NCI-H2081 treated with DMSO at 0.1 percent for 48 hours (cell line): ENCODE measurements at places on chromosomes 1 and 21.

DNA sequence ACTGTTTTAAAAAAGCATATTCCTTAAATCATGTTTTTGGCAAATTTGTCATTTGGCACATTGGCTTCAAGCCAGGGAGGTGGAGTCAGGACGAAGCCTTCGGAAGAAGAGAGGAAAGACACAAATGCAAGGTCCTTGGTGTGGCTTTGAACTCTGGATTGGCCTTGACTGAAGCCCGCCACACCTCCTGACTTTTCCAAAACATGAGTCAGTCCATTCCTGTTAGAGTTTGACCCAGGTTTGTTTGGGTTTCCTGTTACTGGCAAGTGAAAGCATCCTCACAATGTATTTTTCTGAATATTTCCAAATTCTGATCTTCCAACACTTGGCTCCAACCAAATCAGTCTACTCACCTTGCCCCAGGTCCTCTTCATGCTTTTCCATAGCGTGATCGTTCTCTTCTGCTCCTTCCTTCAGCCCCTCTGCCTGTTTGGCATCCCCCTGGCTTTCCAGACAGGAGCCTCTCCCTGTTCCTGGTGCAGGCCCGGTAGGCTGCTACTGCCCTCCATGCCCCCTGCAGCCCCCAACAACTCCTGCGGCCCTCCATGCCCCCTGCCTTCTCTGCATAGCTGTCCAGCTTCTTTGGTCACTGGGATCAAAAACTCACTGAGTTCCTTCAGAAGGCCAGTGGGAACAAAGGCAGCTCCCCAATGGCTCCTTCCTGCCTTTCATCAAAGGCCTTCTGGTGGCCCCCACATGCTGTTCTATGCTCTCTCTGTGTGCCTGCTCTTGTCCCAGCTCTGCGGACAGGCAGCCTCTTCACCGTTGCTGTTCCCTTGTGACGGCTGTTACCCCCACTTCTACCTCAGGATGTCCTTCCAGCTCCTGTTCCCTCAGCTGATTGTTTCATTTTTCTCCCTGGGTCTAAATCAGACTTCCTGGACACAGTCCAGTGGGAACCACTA is 30.4 kb upstream of the SLC30A1 start:
- no peak for DNase-seq

DNA sequence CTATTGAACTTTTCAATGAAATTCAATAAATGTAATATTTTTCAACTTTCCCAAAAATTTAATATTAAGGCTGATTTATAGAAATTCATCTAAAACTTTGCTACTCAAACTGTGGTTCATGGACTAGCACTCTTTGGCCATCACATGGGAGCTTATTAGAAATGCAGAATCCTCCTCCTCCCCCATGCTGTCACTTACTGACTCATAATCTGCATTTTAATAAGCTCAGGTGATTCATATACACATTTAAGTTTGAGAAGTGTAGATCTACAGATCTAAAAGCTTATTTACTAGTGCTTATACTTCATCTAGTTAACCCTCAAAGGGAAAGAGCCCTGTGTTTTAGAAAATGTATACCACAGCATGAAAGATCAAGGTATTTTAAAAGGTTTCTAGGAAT is 84.3 kb downstream of the HS2ST1 start:
- no peak for DNase-seq

DNA sequence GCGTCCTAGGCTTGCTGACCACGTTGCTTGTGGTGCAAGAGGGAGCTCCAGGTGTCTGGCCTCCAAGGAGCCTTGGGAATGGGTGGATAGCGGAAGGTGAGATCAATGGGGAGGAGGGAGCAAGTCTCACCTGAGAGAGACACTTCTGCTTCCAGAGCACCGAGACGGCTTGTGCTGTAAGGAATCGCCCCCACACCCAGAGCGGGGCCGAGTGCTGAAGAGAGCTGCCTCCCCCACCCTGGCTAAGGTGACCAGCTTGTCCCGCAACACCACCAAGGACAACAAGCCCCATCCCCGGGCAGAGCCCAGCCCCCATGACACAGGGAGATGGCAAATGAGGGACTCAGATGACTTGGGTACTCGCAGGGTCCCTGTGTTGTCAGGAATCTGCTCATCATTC is 485.6 kb downstream of the NPHP4 start:
- DNase-seq, result no peak

DNA sequence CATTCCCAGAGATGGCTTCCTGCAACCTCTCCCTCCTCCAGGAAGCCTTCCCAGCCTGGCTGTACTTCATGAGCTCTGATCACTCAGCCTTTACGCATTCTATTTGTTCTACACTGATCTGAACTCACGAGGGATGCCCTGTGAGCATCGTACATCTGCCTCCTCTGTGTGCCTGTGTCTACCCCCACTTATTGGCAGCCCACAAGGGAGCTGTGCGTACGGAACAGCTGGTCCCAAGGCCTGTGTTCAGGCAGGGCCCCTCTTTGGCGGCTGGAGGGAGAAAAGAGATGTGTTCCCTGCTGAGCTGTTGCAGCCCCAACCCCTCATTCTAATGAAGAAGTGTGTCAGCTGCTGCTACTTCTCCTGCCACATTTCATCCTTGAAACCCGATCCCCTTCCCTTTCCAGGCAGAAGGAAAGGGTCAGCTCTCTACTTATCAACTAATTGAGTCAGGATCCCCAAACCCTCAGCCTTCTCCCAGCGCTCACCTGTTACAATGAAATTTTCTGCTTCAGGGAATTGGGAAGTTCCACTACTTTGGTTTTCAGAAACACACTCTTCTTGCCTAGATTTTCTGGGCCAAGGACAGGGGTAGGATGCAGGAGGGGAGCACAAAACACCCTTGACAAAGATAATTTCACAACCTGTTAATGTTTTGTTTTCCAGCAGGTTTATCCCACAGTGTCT is 3.2 kb downstream of the INKA2 start:
- no peak for DNase-seq

- DNase-seq, result no peak
Measured at GRCh38 chr1:188444526-188444925, 1615.8 kb downstream of the PLA2G4A start.

DNA sequence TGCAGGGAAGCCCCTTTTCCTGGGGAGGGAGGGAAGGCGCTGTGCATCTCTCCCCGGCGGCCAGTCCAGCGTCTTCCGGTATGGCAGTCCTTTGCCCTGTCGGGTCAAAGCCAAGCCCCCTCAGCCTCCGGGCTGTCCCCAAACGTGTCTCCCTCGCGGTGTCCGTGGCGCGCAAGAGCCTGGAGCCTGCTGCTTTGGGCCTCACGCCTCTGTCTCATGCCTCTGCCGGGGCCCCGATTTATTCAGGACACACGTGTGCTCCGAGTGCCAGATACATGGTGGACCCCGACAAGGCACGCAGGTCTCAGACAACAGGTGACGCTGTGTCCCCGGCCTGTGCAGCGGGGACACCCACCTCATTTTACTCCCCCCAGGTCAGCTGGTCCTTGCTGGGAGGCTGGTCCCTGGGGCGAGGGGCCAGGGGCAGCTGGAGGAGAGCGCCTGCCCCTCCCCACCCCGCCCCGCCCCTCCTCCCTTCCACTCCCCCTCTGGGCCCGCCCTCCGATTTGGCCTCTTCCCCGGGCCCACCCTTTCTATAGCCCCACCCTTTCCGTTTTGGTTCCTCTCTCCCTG is 176.7 kb downstream of the CAMTA1 start:
- DNase-seq, result no peak

- DNase-seq, result no peak
Measured at GRCh38 chr1:159532922-159533321, 2.9 kb downstream of the OR10J5 start.

DNA sequence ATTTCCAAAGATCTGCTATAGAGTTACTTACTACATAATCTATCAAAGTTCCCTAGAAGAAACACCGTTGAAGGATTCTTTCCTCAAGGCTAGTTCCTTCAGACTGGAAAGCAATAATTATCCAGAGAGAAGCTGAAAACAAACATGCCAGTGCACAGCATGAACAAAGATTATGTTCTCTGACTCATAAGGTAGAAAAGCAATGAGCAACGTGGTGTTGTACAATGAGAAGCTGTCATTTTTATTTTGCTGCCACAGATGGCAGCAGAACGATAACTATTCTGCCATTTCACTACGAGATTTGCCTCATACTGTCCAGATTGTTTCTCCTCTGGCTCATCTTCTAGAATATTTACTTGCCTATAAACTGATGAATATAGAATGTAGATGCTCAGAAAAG is 10.7 kb downstream of the EXTL2 start:
- DNase-seq, result no peak

GRCh38 chr21:35171385-35171784 is 122.3 kb upstream of the RUNX1 start:
- DNase-seq, result no peak

DNA sequence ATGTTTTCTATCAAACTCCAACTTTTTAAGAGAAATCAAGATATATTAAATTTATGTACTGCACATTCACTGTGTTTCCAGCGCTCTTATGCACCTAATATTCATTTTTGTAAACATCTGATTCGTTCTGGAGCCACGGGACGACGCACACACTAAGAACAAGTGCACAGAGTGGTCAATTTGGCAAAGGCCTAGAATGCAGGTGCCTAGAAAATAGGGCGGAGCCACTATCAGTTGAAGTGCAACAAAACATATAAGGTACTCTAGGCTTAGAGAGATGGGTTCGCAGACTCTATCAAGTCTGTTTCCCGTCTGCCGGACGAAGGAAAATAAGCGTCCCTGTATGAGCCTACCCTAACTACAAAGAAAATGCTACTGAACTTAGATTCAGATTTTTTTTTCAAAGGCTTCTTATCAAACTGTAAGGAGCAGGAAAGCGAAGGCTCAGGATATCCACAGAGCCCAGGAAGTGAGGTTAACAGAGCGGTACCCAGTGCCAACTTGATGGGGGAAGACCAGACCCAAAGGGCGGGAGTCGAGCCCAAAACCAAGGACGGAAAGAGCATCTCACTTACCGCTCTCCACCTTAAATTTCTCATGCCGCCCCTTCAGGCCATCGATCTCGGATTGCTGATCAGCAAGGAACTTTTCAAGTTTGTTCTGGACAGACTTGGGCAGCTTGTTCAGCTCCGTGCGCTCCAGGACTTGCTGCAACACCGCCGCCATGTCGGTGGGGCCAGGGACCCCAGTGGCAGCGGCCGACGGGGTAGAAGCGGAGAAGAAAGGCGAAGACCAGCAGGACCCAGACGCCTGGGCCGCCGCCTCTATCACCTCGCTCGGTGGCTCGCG is 526 bp downstream of the TPR start:
- DNase-seq, result no peak

GRCh38 chr1:207579436-207579799 is 65.5 kb upstream of the CR1L start:
- peak; percentile 10 for DNase-seq

DNA sequence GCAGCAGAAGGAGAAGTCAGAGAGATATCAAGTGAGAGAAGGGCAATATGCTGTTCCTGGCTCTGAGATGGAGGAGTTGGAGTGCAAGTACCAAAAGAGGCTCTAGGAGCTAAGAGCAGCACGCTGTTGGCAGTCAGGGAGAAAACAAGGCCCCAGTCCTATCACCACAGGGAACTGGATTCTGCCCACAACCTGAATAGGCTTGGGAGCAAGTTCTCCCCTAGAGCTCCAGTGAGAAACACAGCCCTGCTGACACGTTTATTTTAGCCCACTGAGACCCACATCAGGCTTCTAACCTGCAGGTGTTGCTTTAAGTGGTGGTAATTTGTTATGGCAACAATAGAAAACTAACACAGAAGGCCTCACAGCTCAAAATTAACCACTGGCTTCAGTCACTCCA is 31.8 kb upstream of the ZNF644 start:
- DNase-seq, result no peak

DNA sequence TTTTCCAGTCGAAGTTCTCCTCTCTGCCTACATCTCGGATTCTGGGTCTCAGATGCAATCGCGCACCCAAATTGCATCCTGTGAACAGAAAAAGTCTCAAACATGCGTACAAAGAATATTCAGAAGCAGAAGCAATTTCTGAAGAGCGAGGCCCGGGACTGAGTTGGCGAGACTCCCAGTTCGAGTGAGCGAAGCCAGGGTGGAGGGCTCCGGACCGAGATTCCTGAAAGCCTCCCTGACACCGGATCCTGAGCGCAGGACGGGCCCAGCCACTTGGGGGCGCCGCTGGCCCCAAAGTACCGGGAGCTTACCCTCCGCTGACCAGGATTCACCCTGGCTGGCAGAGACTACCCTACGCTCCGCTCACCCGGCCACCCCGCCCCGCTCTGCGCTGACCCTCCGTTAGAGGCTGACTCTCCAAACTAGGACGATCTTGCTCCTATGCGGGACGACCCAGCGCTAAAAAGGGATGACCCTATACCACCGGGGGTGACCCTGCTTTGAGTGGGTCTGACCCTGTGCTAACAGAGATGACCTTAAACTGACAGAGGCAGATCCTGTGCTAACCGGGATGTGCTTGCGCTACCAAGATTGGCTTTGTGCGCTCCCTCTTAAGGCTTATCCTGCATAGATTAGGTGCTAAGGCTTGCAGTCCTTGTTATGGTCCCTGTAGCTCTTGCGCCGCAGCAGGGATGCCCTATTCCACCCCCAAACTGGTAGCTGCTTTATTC is 12.1 kb downstream of the FOXD2 start:
- no peak for DNase-seq

DNA sequence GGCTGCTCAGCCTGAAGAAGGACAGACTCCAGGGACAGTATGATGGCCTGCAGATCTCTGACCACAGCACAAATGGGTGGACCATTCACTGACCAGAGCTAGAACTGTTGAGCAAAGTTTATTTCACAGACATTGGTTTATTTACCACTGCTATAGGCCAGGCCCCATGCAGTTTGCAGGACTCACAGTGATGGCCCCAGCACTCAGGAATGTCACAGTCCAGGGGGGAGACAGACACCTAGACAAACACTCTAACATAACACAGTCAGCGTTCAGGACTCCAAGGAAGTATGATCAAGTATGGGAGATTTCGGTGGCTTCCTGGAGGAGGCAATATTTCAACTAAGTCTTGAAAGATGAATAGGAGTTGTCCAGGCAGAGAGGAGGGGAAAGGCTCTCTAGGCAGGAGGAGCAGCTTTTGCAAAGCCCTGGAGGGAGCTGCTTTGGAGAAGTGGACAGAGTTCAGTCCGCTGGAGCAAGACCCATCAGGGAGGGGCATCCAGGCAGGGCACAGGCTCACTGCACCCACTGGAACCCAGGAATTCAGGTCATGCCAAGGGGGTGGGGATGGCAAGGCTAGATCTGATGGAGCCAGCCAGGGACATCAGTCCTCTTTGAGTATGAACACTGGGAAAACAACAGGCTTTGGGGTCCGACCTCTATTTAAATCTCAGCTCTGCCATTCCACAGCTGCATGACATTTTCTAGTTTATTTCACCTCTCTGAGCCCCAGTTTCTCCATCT is 454.3 kb downstream of the MATN1 start:
- DNase-seq, result no peak

GRCh38 chr1:225737866-225738265 is 39.8 kb upstream of the SRP9 start:
- DNase-seq, result no peak

- no peak for DNase-seq
Measured at GRCh38 chr1:201175820-201176500, 14.7 kb upstream of the IGFN1 start.

- no peak for DNase-seq
Measured at GRCh38 chr1:179393721-179394120, 27.9 kb downstream of the AXDND1 start.

GRCh38 chr1:210344706-210345105 is 16.0 kb downstream of the HHAT start:
- DNase-seq, result no peak
